ENCODE measurements at places on chromosomes 5 and 9.

- no peak for DNase-seq
These were observed 15.2 kb downstream of the CSNK1G3 start for GRCh38 chr5:123527190-123527589.

DNA sequence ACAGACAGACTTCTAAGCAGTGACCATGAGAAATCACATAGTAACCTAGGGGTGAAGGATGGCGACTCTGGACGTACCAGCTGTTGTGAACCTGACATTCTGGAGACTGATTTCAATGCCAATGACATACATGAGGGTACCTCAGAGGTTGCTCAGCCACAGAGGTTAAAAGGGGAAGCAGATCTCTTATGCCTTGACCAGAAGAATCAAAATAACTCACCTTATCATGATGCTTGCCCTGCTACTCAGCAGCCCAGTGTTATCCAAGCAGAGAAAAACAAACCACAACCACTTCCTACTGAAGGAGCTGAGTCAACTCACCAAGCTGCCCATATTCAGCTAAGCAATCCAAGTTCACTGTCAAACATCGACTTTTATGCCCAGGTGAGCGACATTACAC, 38.0 kb upstream of the CCDC152 start:
- no peak for DNase-seq

DNA sequence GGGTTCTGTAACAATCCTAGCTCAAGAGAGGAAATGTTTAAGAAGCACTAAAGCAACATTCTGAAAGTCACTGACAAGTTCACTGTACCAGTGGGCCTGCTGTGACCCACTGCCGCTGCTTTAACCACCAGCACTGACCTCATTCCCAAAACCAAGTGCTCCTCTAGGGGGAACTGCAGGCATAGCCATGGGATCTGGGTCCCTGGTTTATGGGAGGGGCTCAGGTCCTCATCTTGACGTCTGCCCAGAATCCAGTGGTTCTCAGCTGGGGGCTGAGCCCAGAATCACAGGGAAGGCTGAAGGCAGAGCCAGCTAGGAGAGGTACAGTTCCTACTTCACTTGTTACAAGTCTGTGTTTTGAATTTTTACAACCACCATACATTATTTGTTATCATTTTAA, 36.1 kb upstream of the SLC2A8 start:
- DNase-seq = no peak

DNA sequence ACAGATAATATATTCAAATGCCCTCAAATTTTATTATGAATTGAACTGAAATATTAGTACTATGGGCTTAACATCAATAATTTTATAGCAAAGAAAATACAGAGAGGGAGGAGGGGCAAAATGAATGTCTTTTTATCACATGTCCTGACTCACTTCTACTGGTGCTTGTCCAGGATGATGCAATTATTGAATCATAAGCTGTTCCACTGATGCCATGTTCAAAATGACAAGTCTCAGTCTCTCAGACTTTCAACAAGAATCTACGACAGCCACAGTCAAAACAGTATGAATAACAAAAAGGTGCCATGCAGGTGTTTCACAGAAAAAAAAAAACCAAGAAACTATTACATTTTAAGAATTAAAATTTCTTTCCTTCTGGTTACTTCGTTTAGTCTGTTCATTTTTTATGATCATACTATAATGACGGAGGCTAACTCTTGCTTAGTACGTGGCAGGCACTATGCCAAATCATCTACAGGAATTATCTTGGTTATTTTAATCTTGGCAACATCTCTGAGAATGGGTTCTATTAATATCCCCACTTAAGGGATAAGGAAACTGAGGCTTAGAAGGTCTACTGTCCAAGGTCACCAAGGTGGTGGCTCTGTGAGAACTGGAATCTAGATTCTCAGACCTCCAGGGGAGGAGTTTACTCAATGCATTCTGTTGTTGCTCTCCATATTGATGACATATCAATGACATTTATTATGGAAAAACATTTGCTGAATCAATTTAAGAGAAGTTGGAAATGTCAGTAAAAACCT, 61.5 kb downstream of the NR3C1 start:
- no peak for DNase-seq

DNA sequence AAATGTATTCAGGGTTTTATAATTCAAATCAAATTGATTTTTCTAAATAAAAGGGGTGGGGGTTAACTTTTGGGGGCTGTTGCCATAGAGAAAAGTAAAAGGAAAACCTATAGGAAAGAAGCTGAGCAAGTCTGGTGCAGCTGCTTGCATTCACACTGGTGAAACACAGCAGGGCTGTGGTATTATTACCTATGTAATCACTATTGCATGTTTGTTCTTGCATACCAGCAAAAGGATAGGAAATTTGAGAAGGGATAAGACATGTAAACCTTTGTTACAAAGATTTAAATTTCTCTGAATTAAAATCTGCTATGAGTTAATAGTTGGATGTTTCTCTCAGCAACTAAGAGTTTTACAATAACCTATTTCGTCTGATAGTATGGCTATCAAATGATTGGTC, 346.7 kb downstream of the EFNA5 start:
- no peak for DNase-seq

GRCh38 chr9:135345775-135346433, 133.7 kb upstream of the PPP1R26 start:
- DNase-seq = no peak

GRCh38 chr9:114286146-114286679, 36.7 kb upstream of the ORM1 start:
- DNase-seq = no peak

GRCh38 chr9:126299706-126300276, 26.8 kb upstream of the MVB12B start:
- DNase-seq = no peak

DNA sequence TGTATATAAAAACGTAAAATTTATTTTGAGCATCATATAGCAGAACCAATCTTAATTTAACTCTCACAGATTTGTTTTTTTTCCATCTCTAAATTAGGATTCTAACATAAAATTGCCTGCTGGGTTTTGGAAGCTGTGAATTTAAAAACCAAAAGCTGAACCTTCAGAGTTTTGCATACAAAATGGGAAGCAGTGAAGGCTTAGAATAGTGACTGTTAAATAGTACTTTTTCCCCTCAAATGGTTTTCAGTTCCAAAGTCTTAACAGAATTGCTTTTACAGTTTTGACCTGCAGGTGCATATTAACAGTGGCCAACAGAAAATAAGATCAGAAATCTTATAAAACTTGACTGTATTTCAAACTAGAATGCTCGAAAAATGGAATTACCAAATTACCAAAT, 55.1 kb upstream of the LVRN start:
- DNase-seq = no peak

GRCh38 chr5:107320846-107321245, 349.9 kb downstream of the EFNA5 start:
- DNase-seq = no peak

- DNase-seq = no peak
These were observed 284.6 kb upstream of the PDE4D start for GRCh38 chr5:60178101-60178500.

GRCh38 chr9:99419070-99419469, 197.0 kb downstream of the SEC61B start:
- DNase-seq = no peak

- DNase-seq = no peak
These were observed 39.6 kb downstream of the PCDHGC5 start for GRCh38 chr5:141528291-141528984.
